ENCODE measurements at places on chromosomes 13 and 19. TPM values are rescaled to one million over a fixed set of nuclear protein-coding genes. Genes with fewer than 3 reads are reported as not detected.
A peak's percentile ranks its signal among the peaks of the same experiment; 100 is the strongest.

Gene RNF225
- not detected for total RNA-seq

Gene RPS28
- 382 TPM for total RNA-seq

Gene HSH2D
- total RNA-seq, result 2.2 TPM

Gene ILF3
- total RNA-seq, result 218 TPM

DNA sequence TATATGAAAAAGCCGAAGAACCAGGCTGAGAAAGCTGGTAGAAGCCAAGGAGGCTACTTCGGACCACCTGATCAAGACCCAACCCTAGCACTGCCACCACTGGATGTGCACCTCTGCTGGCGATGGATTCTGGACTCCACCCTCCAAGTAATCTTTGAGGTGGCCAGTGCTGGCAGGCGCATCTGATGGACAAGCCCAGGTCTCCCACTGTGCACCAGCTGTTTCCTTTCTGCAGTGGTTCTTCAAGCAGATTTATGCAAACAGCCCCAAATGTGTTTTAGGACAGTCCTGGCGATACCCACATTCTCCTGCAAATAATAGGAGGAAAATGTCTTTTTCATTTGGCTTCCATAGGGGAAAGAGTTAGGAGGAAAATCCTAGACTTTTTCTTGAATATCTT, 172.3 kb downstream of the SHISA2 start:
- DNase-seq, result no peak

GRCh38 chr13:66312312-66313087, 917.6 kb downstream of the PCDH9 start:
- peak; percentile 11 for DNase-seq

DNA sequence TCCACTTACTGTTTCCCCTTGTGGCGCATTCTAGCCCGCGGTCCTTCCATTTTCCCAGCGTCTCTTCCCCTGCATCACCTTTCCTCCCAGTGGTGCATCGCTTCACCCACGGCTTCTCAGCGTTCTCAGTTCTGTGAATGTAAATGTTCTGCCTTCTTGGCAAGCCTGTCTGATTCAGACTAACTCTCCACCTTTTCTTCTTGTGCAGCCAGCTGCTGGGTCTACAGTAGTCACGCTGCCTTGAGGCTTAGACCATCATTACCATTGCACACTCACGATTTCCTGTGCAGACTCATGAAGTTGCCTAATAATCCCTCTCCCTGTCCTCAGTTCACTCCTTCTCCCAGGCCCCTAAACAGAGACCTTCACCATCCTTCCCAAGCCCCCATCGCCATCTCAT, 75.0 kb downstream of the DHRS12 start:
- DNase-seq, result no peak

GRCh38 chr19:7492142-7492541, 3.3 kb upstream of the PEX11G start:
- no peak for DNase-seq

GRCh38 chr13:72403396-72404010, 323.9 kb downstream of the MZT1 start:
- no peak for DNase-seq

- DNase-seq, result no peak
These were observed 16.5 kb downstream of the SHANK1 start for GRCh38 chr19:50702871-50703829.

GRCh38 chr13:43850873-43851272, 28.7 kb downstream of the CCDC122 start:
- no peak for DNase-seq

DNA sequence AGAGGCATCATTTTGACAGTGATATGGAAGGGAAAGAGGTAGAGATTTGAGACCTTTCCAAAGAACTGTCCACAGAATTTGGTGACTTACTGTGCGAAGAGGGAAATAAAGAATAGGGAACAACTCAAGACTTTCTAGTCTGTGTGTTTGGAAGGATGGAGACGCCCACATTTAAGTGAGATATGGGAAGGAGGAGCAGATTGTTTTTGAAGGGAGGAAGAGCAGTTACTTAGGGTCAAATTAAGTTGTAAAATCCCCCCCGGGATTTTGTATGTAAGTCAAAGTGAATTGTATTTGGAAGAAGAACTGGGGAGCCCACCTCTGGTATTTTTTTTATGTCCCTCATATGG, 1.2 kb downstream of the USPL1 start:
- DNase-seq, result no peak

DNA sequence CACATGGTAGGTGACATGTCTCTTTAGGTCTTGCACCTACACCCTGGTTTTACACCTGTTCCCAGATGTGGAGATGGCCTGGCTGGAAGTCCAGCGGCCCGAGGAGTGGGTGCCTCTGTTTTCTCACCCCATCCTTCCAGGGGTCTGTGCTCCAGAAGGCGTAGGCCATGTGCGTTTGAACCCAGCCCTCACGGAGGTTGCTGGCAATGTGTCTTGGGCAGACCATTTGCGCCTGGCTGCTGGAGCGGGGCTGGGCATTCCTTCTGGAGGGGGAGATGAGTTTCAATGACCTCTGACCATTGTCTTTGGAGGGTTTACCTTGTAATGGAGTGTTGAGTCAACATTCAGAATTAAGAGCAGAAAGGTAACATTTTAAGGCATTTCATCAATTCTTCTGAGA, 54.8 kb upstream of the ZNF536 start:
- DNase-seq, result no peak

- peak; percentile 72 for DNase-seq
These were observed at the start of gene ZNF358 for GRCh38 chr19:7515645-7516151. ZNF358 (plus strand) TSS chr19:7516103; CDS start chr19:7519243, 3,140 bp downstream.

DNA sequence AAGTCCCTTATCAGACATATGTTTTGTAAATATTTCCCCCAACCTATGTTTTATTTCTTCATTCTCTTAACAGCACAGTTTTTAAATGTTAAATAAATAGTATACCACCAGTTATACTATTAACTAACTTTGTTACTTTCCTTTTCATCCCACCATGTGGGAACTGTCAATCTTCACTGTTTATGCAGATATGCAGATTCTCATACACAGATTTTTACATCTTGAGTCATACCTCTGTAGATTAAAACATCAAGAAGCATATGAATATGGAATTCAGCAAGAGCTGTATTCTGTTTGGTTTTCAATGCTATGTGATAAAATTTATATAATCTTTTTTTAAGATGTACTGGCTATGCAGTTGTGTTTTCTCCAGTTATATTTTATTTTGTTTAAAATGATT, 566.3 kb downstream of the LIG4 start:
- DNase-seq, result no peak

- DNase-seq, result no peak
These were observed 713.0 kb upstream of the PCDH9 start for GRCh38 chr13:67943116-67943515.

GRCh38 chr13:22080832-22081231, 410.0 kb downstream of the FGF9 start:
- no peak for DNase-seq

Measured in adrenal gland (tissue), 19 donors.